Stimulated activated CD4-positive, alpha-beta T cell treated with anti-CD3 and anti-CD28 coated beads, TNF-alpha, amount 100 ng/mL, for 1 hour (primary cell): ENCODE measurements at places on chromosomes 16 and 17.

DNA sequence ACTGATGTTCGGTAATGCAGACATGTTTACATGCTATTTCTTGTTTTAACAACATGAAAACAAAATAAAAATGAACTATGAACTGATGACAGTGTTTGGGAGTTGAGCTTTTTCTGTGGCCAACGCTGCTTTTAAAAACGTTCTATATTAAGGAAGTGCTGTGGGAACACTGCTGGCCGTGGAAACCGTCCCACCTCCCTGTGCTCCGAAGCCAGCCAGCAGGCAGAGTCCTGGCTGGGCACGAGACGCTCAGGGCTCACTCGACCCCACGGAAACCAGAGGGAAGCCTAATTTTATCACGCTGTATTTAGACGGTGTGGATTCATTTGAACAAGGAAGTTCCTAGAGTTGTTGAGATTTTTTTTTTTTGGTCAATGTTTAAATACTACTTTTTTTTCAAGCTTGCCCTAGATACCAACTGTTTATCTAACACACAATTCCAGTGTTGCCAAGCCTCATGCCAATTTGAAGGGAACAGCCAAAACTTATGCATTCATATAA is 25.8 kb downstream of the ADCY9 start:
- DNase-seq, result no peak

GRCh38 chr17:17146786-17147406 is 59.2 kb downstream of the PLD6 start:
- no peak for DNase-seq

DNA sequence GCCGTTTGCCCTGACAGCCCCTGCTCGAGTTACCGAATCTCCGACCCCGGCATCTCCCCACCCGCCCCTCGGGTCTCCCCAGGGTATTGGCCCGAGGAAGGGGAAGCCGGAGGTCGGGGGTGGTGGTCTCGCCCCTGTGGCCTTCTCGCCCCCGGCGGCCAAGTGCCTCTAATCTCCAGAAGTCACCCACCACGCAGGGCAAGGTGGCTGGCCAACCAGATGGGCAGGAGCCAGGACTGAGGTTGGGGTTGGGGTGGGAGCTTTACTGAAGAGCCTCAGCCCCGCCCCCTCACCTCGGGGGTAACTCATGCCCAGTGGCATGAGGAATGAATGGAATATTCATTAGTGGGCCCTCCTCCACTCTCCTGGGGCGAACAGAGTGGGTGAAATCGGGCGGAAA is 637 bp downstream of the DHRS11 start:
- no peak for DNase-seq

GRCh38 chr16:30944352-30944751 is 4.5 kb upstream of the ORAI3 start:
- DNase-seq, result no peak

DNA sequence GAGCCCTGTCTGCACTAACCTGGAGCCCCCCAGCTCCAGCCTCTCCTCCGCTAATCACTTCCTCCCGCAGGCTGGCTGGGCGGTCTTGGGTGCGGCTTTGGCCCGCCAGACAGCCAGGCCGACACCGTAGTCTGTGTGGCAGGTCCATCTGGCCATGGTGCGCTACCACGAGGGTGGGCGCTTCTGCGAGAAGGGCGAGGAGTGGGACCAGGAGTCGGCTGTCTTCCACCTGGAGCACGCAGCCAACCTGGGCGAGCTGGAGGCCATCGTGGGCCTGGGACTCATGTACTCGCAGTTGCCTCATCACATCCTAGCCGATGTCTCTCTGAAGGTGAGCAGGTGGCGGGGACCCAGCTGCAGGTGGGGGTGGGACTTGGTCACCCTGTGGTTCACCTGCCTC is 30.7 kb upstream of the POLR3E start:
- no peak for DNase-seq

GRCh38 chr17:5809056-5809455 is 224.7 kb upstream of the NLRP1 start:
- no peak for DNase-seq

DNA sequence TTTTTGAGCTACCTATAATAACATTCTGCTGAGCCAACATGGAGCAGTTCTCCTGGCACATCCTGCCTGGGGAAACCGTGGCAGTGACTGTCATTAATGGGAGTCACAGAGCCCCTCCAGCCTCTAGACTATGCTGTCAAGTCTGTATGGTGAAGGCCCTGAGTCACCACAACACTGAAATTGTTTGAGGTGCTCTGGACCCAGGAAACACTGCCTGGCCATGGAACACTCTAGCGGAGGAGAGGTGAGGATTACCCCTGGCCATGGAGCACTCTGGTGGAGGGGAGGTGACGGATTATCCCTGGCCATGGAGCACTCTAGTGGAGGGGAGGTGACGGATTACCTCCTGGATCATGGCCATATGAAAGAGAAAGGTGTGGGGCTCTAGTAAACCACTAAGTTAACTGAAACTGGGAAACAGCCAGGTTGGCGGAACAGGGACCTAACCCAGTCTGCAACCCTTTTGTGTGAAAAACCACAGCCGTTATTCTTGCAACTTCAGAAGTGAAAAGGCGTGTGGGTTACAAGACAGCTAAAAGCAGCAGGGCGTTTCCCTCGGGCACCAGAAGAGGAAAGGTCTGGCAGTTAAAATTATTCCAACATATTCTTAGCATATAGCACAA is 156.7 kb downstream of the KCNJ12 start:
- DNase-seq, result no peak

DNA sequence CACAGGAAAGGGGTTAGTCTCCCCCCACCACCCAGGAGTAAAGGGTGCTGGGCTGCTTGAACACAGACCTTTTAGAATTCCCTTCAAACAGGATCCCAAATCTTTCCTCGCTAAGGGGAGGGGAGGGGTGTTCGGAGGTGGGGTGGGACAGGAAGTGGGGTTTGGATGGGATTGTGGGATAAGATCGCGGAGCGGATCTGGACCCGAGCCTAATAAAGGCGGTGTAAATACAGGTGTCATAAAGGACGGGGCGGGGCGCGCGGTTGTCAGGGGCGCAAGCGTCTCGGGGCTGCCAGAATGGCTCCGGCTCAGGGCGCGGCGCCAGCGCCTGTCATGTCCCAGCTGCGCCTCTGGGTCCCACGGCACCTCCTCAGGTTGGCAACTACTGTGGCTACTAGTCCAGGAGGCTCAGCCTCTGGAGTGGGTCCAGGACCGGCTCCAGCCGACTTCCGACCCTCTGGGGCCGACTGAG is 59.8 kb upstream of the FBXO47 start:
- DNase-seq, result no peak

DNA sequence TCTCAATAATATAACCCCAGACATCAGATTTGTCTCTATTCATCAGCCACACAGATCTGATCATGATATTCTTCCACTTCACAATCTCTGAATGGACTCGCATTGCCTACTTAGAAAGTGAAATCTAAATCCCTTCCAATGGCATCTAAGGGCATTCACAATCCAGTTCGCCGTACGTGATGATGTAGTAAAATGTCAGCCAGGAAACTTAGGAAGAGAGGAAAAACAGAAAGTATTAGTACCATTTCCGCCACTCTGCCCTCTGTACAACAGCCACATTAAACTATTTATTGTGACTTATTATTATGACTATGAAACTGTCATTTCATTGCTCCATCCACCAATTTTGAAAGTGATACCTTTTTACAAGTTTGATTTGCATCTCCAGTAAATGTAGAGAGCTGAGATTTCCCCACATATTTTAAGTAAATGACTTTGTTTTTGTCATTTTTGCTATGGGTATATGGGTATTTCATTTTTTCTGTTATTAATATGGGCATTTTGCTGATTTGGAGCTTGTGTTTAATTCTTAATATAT is 69.4 kb upstream of the SMIM36 start:
- no peak for DNase-seq

DNA sequence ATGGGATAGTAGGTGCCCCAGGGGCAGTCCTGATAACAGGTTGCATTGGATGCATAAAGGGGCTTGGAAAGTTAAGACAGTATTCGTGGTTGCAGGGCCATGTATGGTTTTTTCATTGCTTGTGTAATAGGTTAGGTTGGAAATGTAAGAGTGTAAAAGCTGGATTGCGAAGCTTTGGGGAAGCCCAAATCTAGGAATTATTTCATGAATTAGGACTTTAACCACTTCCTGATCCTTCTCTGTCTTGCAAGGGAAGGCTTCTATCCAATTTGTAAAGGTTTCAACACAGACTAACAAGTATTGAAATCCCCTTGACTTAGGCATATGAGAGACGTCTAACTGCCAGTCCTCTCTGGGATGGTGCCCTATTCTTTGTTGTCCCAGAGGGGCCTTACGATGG is 7.8 kb upstream of the CCL17 start:
- no peak for DNase-seq

GRCh38 chr16:84418056-84418849 is 49.9 kb downstream of the ATP2C2 start:
- DNase-seq, result no peak

GRCh38 chr17:11948789-11949188 is 48.5 kb downstream of the ZNF18 start:
- no peak for DNase-seq

GRCh38 chr17:62703261-62703775 is 75.8 kb downstream of the MRC2 start:
- no peak for DNase-seq

- peak; percentile 45 for DNase-seq
These were observed 11.8 kb downstream of the CSF3 start for GRCh38 chr17:40026816-40027613.

- no peak for DNase-seq
These were observed at the start of gene NEURL4 for GRCh38 chr17:7328840-7329373. TSS of gene NEURL4 (minus strand) at chr17:7329335. CDS start at chr17:7329312, 23 bp downstream.

DNA sequence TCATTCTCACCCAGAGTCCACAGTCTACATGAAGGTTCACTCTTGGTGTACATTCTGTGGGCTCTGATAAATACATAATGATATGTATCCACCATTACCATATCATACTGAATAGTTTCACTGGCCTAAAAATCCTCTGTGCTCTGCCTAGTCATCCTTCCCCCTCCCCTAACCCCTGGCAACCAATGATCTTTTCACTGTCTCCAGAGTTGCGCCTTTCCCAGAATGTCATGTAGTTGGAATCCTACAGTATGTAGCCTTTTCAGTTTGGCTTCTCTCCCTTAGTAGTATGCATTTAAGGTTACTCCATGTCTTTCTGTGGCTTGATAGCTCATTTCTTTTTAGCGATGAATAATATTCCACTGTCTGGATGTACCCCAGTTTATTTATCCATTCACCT is 101.3 kb downstream of the NOG start:
- no peak for DNase-seq

DNA sequence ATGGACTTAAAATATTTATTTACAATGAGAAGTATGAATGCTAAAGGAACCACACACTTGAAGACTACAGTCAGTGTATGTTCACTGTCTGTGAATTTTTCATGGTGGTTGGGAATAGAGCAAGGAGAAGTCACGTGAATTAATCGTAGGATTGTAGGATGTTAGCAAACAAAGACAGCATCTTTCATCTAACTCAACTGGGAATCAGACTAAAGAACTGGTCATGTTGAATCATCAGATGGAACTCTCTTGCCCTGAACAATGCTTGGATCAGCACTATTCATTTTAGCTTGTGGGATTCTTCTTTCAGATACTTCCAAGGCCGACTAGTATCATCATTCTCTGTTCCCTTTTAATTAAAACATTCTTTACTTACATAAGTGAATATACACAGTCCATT is 18.1 kb downstream of the KCNJ2 start:
- no peak for DNase-seq

DNA sequence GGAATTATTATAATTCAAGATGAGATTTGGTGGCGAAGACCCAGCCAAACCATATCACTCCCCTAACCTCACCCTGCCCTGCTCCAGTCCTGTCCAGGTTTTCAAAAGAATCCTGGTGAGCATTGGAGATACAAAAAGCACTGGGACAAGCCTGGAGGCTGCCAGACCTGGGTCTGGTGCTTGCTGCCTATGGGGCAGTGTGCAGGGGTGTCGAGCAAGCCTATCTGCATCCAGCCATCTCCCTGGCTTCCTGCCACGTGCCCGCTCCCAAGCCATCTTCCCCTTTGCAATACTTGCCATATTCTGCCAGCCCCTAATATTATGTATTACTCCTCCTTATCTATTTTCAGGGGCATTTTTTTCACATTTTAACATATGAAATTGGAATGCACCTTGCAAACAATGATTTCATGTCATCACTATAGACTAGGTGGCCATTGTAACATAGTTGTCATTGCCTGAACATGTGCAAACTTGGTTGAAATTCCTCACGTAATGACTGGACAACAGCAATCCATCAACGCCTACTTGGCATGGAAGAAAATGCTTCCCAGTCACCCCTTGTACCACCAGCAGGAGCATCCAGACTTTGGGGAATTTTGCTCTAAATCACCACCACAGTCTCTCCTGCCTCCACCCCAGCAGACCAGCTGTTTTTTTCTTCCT is 8.1 kb upstream of the KDM8 start:
- no peak for DNase-seq

- DNase-seq, result no peak
These were observed 76.5 kb upstream of the TNRC6C start for GRCh38 chr17:77882040-77882439.

- DNase-seq, result no peak
These were observed 34.5 kb downstream of the SLC39A11 start for GRCh38 chr17:73058022-73058421.

GRCh38 chr17:69088643-69089200 is 28.0 kb upstream of the ABCA9 start:
- DNase-seq, result no peak

- no peak for DNase-seq
These were observed 65.3 kb downstream of the RBFOX1 start for GRCh38 chr16:7397901-7398300.

DNA sequence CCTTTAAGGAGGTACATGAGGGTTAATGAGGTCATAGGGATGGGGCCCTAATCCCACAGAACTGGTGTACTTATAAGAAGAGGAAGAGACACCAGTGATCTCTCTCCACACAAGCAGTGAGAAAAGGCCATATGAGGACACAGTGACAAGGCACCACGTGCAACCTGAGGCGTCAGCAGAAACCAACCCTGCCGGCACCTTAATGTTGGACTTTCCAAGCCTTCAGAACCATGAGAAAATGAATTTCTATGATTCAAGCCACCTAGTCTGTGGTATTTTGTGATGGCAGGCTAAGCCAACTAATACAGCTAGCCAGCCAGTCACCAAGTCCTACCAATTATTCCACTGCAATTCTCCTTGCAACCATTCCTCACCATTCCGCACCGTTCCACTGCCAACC is 39.5 kb downstream of the COPRS start:
- DNase-seq, result no peak

GRCh38 chr16:60882816-60883215 is 1153.4 kb downstream of the CDH8 start:
- no peak for DNase-seq

DNA sequence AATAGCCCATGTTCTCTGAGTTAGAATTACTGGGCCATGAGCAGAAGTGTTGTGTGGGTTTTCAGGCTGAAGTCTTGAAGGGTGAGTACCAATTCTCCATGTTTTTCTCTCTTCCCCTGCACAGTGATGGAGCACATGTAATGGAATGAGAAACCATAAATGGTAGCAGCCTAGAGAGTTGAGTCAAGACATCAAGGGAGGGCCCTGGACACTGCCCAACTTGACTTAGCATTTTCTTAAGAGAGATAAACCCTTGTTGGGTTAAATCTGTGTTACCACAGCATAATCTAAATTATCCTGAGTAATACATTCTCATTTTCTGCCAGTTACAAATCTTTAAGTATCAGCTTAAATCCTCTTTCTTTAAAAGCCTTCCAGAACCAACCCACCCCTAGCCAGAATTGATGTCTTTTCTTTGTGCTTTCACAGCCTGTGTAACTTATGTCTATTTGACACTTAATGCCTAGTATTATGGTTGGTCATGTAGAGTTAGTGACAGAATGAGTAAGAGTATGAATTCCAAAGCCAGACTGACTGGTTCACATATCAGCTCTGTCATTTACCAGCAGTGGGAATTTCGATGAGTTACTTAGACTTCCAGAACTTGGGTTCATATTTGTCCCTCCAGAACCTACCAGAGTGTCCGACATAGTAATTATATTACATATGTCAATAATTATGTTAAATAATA is 27.0 kb upstream of the RGS9 start:
- no peak for DNase-seq
